ENCODE measurements at places on chromosomes 2 and 18. TPM values are rescaled to one million over a fixed set of nuclear protein-coding genes. Genes with fewer than 3 reads are reported as not detected.

Gene TGFA
- 0.27 TPM for total RNA-seq

Gene MBOAT2
- 25.0 TPM for total RNA-seq

Gene LHCGR
- not detected for total RNA-seq

- DNase-seq: no peak
Measured at GRCh38 chr2:181138816-181139215, 158.4 kb downstream of the UBE2E3 start.

DNA sequence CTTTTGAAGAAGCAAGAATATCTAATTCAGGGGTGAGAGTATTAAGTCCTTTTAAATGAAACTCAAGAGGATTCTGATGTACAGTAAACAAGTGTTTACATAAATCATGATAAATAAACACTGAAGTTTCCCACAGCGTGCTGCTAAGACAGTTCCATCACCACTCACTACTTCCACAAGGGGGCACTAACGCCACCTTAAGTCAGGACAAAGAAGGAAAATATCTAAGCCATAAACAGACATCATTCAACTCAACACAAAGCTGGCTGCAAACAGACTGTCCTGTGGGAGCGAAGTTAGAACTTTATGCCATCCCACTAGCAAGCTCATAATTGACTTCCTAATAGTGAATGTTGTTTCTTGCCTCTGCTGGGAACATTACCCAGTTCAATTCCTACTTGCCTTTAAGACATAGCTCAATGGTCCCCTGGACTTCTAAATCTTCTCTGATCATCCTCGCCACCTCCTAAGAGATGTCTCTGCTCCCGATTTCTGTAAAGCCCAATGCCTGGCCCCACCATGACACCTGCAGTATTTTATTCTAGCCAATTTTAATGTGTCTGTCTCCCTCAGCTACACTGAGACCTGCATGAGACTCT is 36.5 kb downstream of the MRPL44 start:
- DNase-seq: peak; percentile 34

DNA sequence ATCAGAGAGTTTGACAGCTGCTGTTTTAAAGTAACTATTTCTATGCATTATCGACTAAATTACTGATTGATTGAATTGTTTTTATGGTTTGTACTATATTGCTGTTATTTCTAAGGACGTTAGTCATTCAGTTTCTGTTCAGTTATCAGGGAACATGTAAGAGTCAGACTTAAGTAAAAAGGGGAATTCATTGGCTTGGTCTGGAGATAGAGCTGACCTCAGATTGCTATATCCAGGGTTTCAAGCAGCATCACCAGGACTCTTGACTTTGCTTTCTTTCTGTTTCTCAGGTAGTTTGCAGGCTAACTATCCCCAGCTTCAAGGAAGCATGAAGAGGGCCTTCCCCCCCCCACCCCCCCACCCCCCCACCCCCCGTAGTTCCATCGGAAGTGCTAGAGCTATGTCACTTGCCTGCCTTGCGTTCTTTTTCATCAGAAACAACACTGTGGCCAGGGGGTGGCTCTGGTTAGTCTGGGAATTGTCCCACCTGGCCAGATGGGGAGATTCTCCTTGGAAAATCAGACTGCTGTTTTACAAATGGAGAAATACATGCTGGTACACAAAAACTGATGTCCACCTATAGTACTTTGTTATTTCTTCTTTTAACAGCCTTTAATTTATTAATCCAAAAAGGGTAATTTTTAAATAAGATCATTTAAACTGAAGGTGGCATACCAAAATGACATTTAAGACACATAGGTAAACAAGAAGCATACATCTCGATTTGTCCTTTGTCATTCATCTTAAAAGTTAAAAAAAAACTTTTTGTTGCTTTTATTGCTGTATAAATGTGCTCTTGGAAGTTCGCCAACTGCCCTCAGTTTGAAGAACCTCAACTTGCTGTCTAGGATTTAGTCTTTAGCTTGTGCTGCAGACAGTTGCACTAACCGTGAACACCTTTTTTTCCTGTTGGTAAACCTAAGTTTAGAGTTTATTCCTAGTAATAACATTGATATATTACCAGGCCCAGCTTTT is 9.4 kb downstream of the SMAD4 start:
- no peak for DNase-seq

DNA sequence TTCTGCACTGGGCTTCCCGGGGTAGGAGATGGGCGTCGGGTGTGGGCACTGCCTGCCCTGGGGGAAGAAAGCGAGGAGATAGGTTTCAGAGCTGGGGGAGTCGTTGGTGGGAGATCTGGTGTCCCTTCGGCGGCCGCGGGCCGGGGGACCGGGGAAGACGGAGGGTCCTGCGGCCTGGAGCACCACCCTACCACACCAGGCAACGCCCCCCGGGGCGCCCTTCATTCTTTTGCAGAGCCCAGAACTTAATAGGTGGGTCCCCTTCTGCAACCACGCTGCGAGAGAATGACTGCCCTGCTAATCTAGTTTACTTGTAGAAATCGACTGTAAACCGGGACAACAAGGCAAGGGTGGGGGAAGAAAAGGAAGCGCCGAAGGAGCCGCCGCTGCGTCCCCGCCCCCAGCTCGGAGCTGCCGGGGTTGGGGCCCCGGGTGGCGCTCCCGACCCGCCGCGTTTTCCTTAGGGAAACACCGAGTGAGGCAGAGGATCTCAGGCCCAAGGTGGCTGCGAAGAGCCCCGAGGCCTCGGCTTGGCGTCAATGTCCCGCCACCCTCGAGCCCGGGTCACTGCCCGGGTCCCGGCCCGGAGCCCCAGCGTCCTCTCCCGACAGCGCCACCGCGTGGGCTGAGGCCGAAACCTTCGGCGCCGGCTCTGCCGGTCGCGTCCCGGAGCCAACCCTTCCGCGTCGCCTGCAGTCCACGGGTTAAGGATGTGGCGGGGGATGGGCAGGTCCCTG is 5.4 kb upstream of the SATB2 start:
- peak; percentile 71 for DNase-seq

DNA sequence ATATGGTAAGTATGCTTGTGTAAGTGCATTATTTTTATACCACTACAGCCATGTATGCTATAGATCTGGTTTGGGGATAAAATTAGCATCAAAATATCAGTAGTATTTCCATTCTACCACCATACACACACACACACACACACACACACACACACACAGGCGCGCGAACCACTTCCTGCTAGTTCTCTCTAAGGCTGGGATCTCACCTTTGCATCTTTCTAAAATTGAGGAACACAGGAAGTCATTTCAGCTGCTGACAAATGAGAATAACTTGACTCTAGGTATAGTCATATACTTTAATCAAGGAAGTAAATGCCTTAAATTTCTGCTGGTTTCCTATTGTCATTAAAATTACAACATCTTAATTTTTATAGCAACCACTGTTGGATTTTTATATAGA is 72.5 kb downstream of the RBM43 start:
- DNase-seq: peak; percentile 56
